Activated naive CD4-positive, alpha-beta T cell treated with Interleukin-2 at 50 U/mL for 16 hours (primary cell): ENCODE measurements at places on chromosomes 7 and 10.

- peak; percentile 22 for DNase-seq
Measured at GRCh38 chr7:149196151-149196704, 882 bp downstream of the ZNF282 start.

DNA sequence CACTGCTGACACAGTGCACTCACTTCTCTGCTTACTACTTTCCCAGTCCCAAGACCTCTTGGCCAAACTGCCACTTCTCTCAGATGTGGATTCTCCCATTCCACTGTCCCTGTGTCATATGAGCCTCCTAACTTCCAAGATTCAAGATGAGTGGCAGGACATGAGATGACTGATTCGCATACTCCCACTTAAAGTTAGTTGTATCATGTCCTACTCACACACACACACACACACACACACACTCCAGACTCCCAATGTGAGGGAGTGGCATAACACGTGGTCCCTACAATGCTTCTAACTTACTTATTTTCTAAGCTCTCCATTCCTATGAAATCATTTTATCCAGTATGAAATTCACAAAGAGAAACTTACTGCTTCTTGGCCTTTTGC, 67.0 kb upstream of the CAV2 start:
- DNase-seq, result no peak

DNA sequence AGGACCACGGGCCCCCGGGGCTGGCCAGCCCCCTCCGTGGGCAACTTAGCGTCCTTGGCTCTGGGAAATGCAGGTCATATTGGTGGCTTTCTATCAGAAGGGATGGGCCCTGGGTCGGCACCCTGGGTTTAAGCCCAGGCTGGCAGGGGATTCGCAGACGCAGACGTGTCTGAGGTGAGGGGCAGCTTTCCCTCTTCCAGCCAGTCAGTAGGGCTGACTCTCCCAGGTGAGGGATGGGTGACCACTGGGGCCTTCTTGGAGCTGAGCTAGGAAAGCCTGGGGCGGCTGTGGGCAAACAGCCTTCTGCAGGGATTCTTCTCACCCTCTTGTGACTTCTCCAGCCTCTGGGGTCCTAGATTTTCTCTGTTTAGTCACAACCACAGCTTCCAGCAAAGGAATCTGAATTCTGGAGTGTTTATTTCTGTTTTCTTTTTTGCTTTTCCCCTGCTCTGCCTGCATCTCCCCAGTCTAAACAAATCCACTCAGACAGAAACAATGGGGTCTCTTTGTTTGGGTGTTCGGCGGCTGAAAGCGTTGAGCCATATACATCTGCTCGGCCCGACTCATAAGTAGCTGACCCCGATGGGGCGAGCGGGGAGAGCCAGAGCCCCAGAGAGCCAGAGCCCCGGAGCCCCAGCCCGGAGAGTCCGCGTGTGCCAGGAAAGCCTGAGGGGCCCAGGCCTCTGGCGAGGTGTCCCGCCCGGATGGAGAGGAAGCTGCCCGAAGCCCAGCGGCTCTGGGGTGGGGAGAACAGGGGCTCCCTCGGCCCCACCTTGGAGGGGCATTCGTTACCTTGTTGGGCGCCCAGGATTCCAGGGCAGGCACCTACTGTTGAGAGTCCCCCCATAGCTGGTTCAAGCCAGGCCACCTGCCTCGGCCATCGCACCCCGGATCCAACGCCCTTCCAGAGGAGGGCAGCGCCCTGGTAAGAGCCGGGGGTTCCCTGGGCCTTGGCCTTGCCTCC, 2.0 kb downstream of the MNX1 start:
- DNase-seq, result no peak

- no peak for DNase-seq
Measured at GRCh38 chr10:3946234-3947229, 161.5 kb upstream of the KLF6 start.

GRCh38 chr10:57830877-57831560, 436.7 kb downstream of the IPMK start:
- DNase-seq, result no peak

DNA sequence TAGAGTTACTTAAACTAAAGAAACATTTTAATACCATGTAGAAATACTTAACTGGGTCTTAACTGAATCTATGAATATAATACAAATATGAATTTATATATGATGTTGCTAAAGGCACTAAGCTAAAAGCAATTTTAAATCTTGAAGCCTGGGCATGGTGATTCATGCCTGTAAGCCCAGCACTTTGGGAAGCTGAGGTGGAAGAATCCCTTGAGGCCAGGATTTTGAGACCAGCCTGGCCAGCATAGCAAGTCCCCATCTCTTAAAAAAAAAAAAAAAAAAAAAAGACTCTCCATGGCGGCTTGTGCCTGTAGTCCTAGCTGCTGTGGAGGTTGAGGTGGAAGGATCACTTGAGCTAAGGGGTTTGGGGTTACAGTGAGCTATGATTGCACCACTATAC, 95.3 kb downstream of the CCSER2 start:
- DNase-seq, result no peak

GRCh38 chr7:101586906-101587677, 42.0 kb downstream of the MYL10 start:
- DNase-seq, result no peak
